ENCODE measurements at places on chromosomes 3 and 15.

DNA sequence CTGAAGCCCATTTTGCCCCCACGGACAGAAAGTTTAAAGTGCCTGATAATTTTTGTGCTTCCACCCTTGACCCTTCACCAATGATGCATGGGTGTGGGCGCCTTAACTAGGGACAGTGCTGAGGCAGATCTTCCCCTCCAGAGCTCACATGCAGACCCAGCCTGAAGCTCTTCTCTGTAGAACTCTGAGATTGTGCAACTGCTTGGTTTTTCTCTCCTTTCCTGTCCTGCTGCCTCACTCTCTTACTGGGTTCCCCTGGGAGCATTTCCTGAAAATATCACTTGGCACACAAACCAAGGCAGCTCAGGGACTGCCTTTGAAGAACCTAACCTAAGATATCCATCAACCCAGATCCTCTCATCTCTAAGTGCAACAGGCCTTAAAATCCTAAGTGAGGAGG is 220.3 kb upstream of the STT3B start:
- no peak for DNase-seq

GRCh38 chr3:128322030-128323022 is 144.4 kb downstream of the DNAJB8 start:
- peak; percentile 20 for DNase-seq

DNA sequence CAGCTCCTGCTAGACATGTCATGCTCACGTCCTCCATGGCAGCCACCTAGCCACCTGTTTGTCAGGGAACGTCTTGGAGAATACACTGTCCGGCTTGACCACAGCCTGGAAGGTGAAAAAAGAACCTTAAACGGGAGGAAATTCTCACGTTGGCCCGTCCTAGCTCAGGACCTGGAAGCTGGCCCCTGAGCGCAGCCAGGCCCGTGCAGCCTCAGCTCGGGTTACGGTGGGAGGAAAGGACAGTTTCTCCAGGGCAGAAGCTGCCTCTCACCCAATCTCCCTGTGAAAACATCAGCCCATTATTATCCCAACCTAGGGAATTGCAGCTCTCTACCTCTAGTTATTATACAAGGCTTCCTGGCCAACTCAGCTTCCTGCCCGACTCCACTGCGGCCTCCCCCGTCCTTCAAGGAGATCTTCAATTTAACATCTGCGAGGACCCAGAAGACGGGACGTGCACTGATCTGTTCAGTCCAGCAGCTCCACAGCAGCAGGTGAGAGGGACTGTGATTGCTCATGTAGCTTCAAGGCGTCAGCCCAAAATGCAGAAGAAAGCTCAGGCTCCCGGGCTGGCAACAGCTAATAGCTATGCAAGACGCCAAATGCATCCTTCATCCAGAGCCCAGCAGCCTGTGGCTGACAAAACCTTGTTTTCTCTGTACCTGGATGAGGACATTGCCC is 84.7 kb downstream of the ADAMTS17 start:
- DNase-seq, result no peak

DNA sequence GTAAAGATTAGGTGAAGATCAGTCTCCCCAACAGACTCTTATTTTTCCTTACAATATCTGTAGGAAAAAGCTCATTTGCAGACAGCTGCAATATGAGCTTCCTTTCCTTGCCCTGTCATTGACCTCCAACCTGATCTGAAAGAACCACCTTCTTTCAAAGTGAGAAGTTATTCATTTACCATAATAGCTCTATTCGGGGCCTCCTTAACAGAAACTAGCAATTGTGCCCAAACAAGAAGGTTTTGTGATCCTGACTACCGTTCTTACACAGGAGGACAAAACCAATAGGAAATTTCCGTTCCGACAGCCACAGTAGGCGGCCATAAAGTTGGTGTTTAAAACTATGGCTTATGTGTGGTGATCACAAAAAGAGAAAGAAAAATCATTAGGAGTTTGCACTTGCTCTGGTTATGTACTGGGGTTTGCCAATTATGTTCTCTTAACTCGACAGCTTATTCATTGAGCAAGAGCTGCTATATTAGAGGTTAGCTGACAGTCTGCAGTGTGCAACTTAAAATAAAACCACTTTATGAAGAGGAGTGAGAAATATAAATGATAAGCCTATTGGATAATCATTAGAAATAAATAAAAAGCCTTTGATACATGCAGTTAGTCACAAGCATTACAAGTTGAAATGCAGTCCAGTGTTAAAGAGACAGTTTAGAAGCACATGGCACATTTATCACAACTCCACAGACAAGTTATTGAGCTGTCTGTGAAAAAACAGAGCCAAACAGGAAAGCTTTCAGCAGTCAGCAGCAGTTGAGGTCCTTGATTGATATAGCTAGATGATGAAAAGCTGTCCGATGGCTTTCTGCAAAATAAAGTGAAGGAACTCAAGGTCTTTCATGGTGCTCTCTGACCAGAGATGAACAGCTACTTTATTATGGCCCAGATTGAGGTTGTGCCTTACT is 199.8 kb downstream of the WDR72 start:
- DNase-seq, result no peak

DNA sequence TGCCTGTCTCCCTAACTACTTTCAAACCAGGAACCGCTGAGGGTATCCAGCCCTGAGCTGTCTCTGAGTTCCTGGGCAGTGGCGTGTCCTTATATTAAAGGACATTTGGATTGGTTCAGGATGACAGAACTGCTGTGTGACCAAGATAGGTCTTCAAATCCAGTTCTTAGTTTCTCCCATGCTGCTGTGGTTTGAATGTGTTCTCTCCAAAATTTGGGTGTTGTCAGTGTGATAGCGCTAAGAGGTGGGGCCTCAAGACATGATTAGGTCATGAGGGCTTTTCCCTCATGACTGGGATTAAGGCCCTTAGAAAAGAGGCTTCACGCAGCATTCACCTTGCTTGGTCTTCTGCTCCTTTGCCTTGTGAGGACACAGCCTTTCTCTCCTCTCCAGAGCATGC is 376.5 kb upstream of the TPM1 start:
- no peak for DNase-seq

DNA sequence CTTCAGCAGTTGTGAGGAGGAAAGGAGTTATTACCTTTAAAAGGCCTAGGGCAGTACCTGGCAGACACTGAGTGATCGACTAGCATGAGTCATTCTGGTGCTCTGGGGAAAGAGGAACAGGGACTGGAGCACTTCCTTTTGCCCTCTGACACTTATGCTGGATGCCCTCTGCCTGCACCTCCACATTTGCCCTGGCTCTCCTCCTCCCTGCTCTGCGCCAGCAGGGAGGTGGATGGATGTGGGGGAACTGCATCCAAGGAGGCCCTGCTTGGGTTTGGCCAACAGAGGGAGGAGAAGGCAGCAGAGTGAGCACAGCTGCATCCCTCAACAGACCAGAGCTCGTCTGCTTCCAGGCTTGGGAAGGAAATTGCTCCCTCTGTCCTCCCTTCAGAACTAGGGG is 75.0 kb downstream of the SEMA5B start:
- no peak for DNase-seq

GRCh38 chr15:43249236-43249635 is 17.5 kb downstream of the TGM5 start:
- no peak for DNase-seq

- DNase-seq, result no peak
These were observed 54.8 kb upstream of the ACTC1 start for GRCh38 chr15:34850121-34850520.

GRCh38 chr15:97383516-97383915 is 577.0 kb upstream of the ARRDC4 start:
- DNase-seq, result no peak

DNA sequence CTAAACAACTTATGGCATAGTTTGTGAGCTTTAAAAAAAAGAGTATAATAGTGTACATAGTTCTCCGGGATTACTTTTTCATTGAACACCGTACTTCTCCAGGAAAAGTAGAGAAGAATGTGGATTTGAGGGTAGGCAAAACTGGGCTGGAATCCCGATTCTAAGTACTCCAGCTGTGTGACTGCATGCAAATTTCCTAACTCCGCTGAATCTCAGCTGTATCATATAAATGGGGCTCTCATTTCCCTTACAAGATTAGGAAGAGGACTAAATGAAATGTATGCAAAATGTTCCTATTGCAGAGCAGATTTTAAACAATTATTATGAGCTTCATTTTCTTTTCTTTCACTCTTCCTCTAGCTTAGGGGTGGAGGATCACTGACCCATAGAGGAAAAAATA is 70.3 kb upstream of the HERC1 start:
- no peak for DNase-seq

Data from activated T-cell treated with anti-CD3 and anti-CD28 coated beads for 24 hours (primary cell).